Brain pericyte (primary cell): ENCODE measurements at places on chromosomes 3 and 15.

- no peak for DNase-seq
Observed at GRCh38 chr3:2790266-2790815, 319.8 kb downstream of the IL5RA start.

DNA sequence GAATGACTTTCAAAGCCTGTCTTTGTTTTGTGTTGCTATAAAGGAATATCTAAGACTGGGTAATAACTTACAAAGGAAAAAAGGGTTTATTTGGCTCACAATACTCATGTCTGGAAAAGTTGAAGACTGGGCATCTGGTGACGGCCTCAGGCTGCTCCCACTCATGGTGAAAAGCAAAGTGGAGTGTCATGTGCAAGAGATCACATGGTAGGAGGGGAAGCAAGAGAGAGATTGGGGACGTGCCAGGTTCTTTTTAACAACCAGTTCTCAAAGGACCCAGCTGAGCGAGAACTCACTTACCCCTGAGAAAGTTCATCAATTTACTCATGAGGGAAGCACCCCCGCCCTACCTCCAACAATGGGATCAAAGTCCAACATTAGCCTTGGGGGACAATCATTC lies 929.4 kb downstream of the ROBO1 start:
- no peak for DNase-seq

- DNase-seq: peak; percentile 33
Observed at GRCh38 chr3:16388850-16389441, 123.9 kb downstream of the OXNAD1 start.

DNA sequence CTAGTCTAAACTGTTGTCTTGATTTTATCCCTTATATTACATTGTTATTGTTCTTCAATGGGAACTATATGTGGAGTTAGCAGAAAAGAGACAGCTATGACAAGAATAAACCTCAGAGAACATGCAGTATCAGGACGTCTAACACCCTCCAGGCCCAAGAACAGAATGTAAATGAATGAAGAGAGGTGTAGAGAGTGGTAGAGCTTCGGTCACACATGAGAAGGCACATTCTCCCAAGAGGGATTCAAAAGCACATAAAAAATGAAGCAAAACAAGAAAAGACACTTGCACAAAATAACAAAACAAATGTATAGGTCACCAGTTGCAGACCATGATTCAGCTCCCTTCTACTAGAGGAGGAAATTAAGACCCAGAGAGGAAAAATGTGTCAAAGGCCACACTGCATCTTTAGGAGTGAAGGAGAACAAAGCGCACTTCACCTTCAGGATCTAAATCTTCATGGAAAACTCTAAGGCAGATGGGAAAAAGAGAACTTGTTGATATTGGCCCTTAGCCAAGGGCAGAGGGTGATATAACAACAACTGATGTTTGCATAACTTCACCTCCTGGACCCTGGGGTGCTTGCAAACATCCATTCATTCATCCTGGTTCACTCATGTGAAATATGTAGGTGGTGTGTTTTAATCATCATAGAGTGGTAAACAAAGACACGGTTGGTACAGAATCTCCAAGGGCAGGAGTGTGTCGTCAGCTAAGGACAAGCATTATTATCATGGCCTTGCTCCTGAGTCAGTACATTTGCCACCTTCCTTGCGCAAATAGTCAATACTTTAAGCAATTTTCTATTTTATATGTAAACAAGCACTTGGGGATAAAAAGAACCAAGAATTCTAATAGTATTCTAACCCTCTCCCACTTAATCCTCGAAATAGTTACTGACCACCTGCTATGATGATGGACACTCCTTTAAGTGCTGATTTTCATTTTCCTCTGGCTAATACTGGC lies 8.8 kb downstream of the NEK10 start:
- peak; percentile 63 for DNase-seq

GRCh38 chr3:155192957-155193746 lies 100.3 kb downstream of the STRIT1 start:
- DNase-seq: no peak

DNA sequence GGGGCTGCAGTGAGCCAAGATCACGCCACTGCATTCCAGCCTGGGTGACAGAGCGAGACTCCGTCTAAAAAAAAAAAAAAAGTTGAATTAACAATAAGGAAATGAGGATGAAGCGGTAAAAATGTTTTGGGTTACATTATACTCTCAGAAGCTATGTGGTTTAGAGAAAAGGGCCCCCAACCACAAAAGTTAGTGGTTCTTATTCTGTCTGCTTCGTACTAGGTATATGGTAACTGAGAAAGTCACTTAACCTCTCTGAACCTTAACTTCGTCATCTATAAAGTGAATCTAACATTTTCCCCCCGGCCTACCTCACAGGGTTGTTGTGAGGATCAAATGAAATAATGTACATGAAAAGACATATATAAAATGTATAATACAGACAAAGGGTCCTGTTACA lies 38.4 kb upstream of the EHHADH start:
- no peak for DNase-seq

- no peak for DNase-seq
Observed at GRCh38 chr3:56339244-56339643, 129.0 kb downstream of the ERC2 start.

GRCh38 chr3:20068512-20069177 lies 28.4 kb downstream of the KAT2B start:
- DNase-seq: no peak
